ENCODE measurements at places on chromosomes 7 and 10. TPM values are rescaled to one million over a fixed set of nuclear protein-coding genes. Genes with fewer than 3 reads are reported as not detected.

- DNase-seq, result peak; percentile 27
- H3K4me1 ChIP-seq, result peaks cover 44% of the 10 kb centered on the region
- peak overlapping the region; percentile 94 for H3K4me3 ChIP-seq
- H3K27ac ChIP-seq, result peak overlapping the region; percentile 94
- H3K27me3 ChIP-seq, result peaks cover 13% of the 10 kb centered on the region
Measured at GRCh38 chr10:98446151-98446660, 529 bp downstream of the HPS1 start.

The C10orf143 gene
- 5.8 TPM for total RNA-seq

DNA sequence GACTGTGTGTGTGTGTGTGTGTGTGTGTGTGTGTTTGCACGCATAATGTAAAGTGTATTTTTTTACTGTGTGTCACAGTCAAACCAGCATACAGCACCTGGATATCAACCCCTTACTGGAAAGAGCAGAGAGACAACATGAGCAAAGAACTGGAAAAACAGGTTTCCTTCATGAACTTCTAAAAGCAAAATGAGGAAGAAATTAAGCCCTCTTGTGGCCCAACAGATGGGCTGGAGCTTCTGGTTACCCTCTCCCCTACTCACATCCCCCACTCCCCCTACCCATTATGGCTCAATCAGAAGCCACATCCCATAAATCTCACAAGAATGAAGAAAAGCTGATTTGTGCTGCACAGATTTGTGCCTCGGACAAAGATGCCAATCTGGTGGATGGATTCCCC lies 36.2 kb downstream of the PDE1C start:
- H3K27me3 ChIP-seq, result no peaks in the 10 kb centered on the region
- H3K4me1 ChIP-seq, result peaks cover 9% of the 10 kb centered on the region
- H3K4me3 ChIP-seq, result no peak overlapping the region
- no peaks in the 10 kb centered on the region for H3K36me3 ChIP-seq
- no peak overlapping the region for H3K27ac ChIP-seq

DNA sequence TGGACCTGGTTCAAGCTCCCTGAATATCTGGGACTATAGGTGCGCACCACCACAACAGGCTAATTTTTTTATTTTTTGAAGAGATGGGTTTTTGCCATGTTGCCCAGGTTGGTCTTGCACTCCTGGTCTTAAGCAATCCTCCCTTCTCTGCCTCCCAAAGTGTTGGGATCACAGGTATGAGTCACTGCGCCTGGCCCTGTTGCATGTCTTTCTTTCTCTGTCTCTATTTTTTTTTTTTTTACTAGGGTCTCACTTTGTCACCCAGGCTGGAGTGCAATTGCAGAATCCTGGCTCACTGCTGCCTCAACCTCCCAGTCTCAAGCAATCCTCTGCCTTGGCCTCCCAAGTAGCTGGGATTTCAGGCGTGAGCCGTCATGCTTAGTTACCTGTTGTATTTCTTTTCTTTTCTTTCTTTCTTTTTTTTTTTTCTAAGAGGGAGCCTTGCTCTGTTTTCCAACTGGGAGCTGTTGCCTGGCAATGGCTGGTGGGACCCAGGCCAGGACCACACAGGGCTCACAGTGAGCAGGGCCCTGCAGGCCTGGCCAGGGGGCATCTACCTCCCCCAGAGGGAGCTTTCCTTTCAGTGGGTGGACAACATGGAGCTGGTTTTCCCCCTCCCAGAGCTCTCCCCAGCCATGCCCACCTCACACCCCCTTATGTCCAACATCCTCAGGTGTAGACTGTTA lies 6.0 kb downstream of the MYL7 start:
- H3K4me1 ChIP-seq, result no peaks in the 10 kb centered on the region
- no peak for DNase-seq
- no peaks in the 10 kb centered on the region for H3K36me3 ChIP-seq

The MYH16 gene
- total RNA-seq, result not detected

- H3K4me3 ChIP-seq, result no peak overlapping the region
- peaks cover 4% of the 10 kb centered on the region for H3K27me3 ChIP-seq
- no peak for DNase-seq
- H3K36me3 ChIP-seq, result no peaks in the 10 kb centered on the region
Measured at GRCh38 chr7:16492513-16493062, 27.1 kb upstream of the SOSTDC1 start.

The HOXA11 gene
- not detected for total RNA-seq

DNA sequence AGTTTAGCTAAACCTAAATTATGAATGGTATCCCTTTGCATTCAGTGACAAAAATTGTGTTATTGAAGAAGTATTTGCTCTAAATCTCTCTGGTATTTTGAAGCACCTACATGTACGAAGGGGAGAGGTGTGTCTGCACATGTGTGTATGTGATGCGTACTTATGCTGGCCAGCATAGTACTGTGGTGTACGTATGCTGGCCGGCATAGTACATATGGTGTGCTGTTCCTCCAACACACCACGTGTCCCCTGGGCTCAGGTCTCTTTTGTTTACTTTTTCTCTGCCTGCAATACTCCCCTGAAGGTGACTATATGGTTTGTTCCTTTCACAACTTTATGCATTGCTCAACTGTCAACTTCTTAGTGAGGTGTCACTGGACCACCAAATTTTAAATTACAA lies 360.3 kb downstream of the CRPPA start:
- H3K36me3 ChIP-seq, result no peaks in the 10 kb centered on the region
- no peak overlapping the region for H3K4me3 ChIP-seq
- no peaks in the 10 kb centered on the region for H3K27me3 ChIP-seq

DNA sequence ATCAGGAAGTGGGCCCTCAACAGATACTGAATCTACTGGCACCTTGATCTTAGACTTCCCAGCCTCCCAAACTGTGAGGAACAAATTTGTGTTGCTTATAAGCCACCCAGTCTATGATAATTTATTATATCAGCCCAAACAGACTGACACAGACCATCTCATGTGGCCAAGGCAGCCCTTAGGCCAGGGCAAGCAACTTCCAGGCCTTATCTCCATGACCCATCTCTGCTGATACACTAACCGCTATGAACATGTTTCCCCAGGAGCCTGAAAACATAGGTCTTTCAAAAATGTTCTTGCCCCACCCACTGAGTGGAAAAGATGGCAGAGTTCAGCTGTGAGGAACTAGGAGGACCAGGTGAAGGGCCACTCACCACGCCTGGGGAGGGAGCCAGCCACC lies 3.2 kb upstream of the BLOC1S2 start:
- H3K4me3 ChIP-seq, result no peak overlapping the region
- no peak for DNase-seq
- no peak overlapping the region for H3K27ac ChIP-seq
- peaks cover 33% of the 10 kb centered on the region for H3K4me1 ChIP-seq
- H3K36me3 ChIP-seq, result peaks cover 10% of the 10 kb centered on the region
- peaks cover 21% of the 10 kb centered on the region for H3K27me3 ChIP-seq

DNA sequence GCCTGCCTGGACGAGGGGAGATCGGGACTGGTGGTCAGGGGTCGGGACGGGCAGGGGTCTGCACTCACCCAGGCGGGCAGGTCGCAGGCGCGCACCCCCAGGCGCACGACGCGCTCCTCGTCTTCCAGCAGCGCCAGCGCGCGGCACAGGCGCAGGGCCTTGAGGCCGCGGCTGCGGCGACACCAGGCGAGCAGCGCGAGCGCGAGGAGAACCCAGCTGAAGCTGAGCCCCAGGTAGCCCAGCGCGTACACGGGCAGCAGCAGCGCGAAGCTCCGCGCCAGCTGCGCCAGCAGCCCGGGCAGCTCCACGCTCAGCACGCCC lies 328 bp downstream of the ESYT2 start:
- peak overlapping the region; percentile 88 for H3K27ac ChIP-seq
- peaks cover 22% of the 10 kb centered on the region for H3K36me3 ChIP-seq
- H3K27me3 ChIP-seq, result peaks cover 4% of the 10 kb centered on the region
- peaks cover 45% of the 10 kb centered on the region for H3K4me1 ChIP-seq
- peak; percentile 67 for DNase-seq

The SPDYE5 gene
- not detected for total RNA-seq

- H3K27me3 ChIP-seq, result no peaks in the 10 kb centered on the region
- peaks cover 67% of the 10 kb centered on the region for H3K36me3 ChIP-seq
- no peak overlapping the region for H3K27ac ChIP-seq
- H3K4me1 ChIP-seq, result peaks cover 54% of the 10 kb centered on the region
- no peak overlapping the region for H3K4me3 ChIP-seq
- no peak for DNase-seq
Measured at GRCh38 chr10:133403359-133403758, 9.4 kb downstream of the MTG1 start.

The SH2B2 gene
- total RNA-seq, result 0.50 TPM

DNA sequence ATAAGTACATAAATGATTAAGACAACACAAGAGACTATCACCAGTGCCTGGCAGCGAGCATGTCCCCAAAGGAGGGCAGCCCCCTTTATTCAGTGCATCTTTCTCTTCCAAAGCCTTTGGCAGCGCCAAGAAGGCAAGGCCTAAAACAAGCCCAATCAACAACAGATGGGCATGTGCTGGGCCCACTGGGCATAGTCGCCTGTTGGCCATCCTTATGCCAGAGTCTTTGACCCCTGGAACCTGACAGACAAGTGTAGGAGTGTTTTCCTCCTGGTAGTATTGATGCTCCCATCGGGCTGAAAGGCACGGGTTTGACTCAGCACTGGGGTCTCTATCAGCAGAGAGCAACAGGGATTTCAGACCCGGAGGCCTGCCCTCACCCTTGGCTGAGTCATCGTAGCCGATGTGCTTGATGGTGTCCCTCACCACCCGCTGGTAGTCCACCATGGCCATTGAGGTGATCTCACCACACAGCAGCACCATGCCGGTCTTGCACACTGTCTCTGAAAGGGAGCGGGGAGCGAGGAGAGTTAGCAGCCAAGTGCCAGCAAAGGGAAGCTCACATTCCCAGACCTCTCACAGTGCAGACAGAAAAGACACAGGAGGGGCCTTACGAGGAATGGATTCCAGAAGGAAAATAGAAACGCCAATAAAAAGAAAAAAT lies 5.8 kb downstream of the MAT1A start:
- no peaks in the 10 kb centered on the region for H3K36me3 ChIP-seq
- H3K27me3 ChIP-seq, result peaks cover 6% of the 10 kb centered on the region
- H3K4me3 ChIP-seq, result no peak overlapping the region

GRCh38 chr10:3424111-3424851 lies 251.7 kb upstream of the PITRM1 start:
- H3K27ac ChIP-seq, result no peak overlapping the region
- H3K36me3 ChIP-seq, result no peaks in the 10 kb centered on the region
- H3K4me1 ChIP-seq, result peaks cover 45% of the 10 kb centered on the region
- DNase-seq, result no peak
- H3K27me3 ChIP-seq, result no peaks in the 10 kb centered on the region

- DNase-seq, result no peak
- H3K4me1 ChIP-seq, result no peaks in the 10 kb centered on the region
- no peak overlapping the region for H3K4me3 ChIP-seq
- H3K27me3 ChIP-seq, result no peaks in the 10 kb centered on the region
- no peak overlapping the region for H3K27ac ChIP-seq
Measured at GRCh38 chr7:15490291-15490690, 71.5 kb downstream of the AGMO start.

DNA sequence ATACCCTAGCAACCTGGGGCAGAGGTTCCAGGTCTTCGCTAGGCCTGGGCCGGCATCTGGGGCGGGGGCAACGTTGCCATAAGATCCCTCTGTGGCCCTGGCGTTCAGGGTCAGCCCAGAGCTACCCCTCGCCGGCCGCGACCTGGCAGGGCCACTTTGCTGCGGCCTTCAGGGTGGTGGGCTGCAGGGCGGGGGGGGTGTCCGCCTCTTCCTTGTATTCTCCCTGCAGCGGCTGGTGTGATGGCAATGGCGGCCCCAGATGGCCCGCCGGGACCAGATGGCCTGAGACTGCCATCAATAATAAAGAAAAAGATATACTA lies 539.2 kb upstream of the POT1 start:
- DNase-seq, result no peak
- no peak overlapping the region for H3K27ac ChIP-seq
- no peak overlapping the region for H3K4me3 ChIP-seq

The DNMBP gene
- 3.2 TPM for total RNA-seq

The FEZF1 gene
- not detected for total RNA-seq

The ING3 gene
- 24.7 TPM for total RNA-seq

The KCNIP2 gene
- total RNA-seq, result 3.5 TPM

GRCh38 chr7:123712619-123713018 lies 36.2 kb downstream of the WASL start:
- no peaks in the 10 kb centered on the region for H3K27me3 ChIP-seq
- peaks cover 65% of the 10 kb centered on the region for H3K4me1 ChIP-seq
- H3K4me3 ChIP-seq, result no peak overlapping the region
- DNase-seq, result no peak
- H3K27ac ChIP-seq, result peak overlapping the region; percentile 11

The TRPV6 gene
- total RNA-seq, result not detected

- DNase-seq, result no peak
- H3K27ac ChIP-seq, result no peak overlapping the region
- H3K4me3 ChIP-seq, result no peak overlapping the region
- H3K27me3 ChIP-seq, result peaks cover 8% of the 10 kb centered on the region
- no peaks in the 10 kb centered on the region for H3K36me3 ChIP-seq
- no peaks in the 10 kb centered on the region for H3K4me1 ChIP-seq
Measured at GRCh38 chr7:137670222-137671064, 176.3 kb downstream of the DGKI start.

GRCh38 chr10:120824881-120825309 lies 26.3 kb upstream of the WDR11 start:
- H3K4me3 ChIP-seq, result no peak overlapping the region
- no peak overlapping the region for H3K27ac ChIP-seq
- H3K4me1 ChIP-seq, result no peaks in the 10 kb centered on the region
- H3K36me3 ChIP-seq, result no peaks in the 10 kb centered on the region
- no peaks in the 10 kb centered on the region for H3K27me3 ChIP-seq
- DNase-seq, result peak; percentile 9
